ENCODE measurements at places on chromosomes 1 and 21. TPM values are rescaled to one million over a fixed set of nuclear protein-coding genes. Genes with fewer than 3 reads are reported as not detected.

The APOBEC4 gene
- total RNA-seq: not detected

The LAX1 gene
- total RNA-seq: not detected

The PPIAL4G gene
- total RNA-seq: not detected

The SYCP1 gene
- not detected for total RNA-seq

The TNN gene
- not detected for total RNA-seq

The KRTAP13-2 gene
- total RNA-seq: not detected

The PM20D1 gene
- total RNA-seq: 0.13 TPM

The OR2M7 gene
- total RNA-seq: not detected

The SELE gene
- total RNA-seq: not detected

The FBXO2 gene
- 131 TPM for total RNA-seq

The SH2D5 gene
- 23.3 TPM for total RNA-seq

The PLA2G2C gene
- not detected for total RNA-seq

The CFAP141 gene
- not detected for total RNA-seq

The GPR52 gene
- total RNA-seq: 0.87 TPM

The PRR9 gene
- total RNA-seq: not detected

The DNAJC28 gene
- 1.5 TPM for total RNA-seq

The LENEP gene
- 0.67 TPM for total RNA-seq

The C1QTNF12 gene
- total RNA-seq: 41.4 TPM

The KCND3 gene
- not detected for total RNA-seq
